ENCODE measurements at places on chromosomes 7 and 10.

DNA sequence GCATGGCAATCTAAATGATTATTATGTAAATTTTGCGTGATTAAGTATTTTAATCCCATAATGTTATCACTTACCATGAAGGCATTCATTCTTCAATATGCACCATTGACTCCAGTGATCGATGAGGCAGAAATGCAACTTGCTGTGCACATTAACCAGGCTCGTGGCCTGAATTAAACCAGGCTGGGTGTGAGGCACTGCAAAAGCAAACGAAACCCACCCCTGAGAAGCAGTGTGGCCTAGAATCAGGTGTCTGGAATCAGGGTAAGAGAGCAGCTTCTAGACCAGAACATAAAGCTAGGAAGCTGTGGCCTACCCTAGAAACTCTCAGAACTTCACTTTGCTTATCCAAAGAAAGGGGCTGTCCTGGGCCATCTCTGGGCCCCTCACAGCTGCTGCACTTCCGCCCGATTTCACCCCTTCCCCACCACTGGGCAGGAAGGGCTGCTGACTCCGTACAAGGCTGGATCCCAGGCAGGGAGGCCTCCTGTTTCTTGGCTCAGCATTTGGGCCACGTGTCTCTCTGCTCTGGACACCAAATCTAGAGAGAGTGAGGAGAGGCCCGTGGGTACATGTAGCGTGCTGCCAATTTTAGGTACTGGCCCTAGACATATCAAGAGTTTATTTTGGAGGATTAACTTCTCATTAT, 4.4 kb downstream of the PTPRE start:
- no peak for DNase-seq

GRCh38 chr7:82609746-82610145, 166.2 kb upstream of the CACNA2D1 start:
- no peak for DNase-seq

DNA sequence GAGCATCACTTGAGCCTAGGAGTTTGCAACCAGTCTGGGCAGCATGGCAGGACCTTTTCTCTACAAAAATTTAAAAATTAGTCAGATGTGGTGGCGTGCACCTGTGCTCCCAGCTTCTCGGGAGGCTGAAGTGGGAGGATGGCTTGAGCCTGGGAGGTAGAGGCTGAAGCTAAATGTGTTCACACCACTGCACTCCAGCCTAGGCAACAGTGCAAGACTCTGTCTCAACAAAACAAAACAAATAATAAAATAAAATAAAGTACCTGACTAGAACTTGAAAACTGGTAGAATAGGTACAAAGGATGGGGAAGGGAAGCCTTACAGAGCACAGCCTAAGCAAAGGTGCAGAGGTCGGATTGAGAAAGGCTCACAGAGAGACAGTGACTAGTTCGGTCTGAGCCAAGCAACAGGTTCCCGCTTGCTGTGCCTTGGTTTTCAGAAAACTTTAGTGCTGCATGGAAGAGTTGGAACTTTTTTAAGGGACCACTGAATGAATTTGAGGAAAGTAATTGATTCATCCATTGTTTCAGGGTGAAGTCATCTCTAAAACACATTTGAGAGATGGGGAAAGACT, 100.1 kb upstream of the STK17A start:
- DNase-seq = no peak

- DNase-seq = no peak
Measured at GRCh38 chr7:46557295-46557711, 636.2 kb upstream of the IGFBP3 start.

DNA sequence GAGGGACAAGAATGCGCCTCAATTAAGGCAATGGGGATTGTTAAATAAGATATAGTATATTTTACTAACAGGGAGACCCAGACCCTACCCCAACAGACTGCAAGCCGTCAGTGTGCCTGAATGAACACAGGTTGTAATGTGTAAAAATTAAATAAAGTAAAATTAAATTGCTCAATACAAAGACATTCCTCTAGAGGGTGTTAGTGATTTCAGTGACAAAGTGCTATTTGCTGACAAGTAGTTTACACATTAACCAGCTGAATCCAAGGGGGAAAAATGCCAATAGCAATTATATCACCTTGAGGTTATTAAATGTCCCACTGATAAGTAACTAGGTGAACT, 110.5 kb downstream of the EBF3 start:
- no peak for DNase-seq

- no peak for DNase-seq
Measured at GRCh38 chr7:133827707-133828623, 299.2 kb upstream of the LRGUK start.

- DNase-seq = peak; percentile 71
Measured at GRCh38 chr7:128867842-128868623, 5.4 kb downstream of the ATP6V1F start.

GRCh38 chr7:2231992-2232765, 566 bp downstream of the MAD1L1 start:
- DNase-seq = no peak

DNA sequence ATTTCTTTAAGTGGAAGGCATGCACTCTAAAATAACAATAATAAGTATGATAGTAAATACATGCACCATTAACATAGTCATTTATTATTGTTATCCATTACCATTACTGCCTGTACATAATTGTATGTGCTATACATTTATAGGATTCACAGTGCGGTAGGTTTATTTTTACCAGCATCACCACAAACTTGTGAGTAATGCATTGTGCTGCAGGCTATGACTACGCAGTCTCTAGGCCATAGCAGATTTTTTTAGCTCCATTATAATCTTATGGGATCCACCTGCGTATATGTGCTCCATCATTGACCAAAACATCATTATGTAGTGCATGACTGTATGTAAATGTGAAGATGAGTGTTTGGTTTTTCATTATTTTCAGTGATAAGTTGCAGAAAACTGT, 160.0 kb downstream of the LRRC4 start:
- DNase-seq = no peak

- DNase-seq = no peak
Measured at GRCh38 chr7:37546677-37547076, 98.0 kb upstream of the ELMO1 start.

DNA sequence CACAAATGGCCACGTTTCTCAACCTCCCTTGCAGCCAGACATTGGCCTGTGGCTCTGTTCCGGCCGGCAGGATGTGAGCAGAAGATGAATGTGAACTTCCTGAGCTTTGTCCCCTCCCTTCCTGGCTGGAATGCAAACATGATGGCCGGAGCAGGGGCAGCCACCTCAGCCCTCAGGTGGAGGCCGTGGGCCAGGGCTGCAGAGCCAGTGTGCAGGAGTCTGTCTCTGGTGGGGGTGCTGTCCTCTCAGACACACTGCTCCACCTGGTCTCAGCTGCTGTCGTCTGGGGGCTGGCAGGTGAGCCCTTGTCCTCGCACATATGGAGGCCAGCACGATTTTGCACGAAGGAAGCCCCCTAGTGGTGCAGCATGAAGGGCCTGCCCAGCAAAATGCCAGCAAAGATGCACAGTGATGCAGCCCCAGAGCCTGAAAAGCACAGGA, 25.3 kb upstream of the PWWP2B start:
- DNase-seq = no peak

- DNase-seq = no peak
Measured at GRCh38 chr7:130144312-130145171, 60.7 kb downstream of the TMEM209 start.

- no peak for DNase-seq
Measured at GRCh38 chr10:31062856-31063255, 31.2 kb upstream of the ZNF438 start.

DNA sequence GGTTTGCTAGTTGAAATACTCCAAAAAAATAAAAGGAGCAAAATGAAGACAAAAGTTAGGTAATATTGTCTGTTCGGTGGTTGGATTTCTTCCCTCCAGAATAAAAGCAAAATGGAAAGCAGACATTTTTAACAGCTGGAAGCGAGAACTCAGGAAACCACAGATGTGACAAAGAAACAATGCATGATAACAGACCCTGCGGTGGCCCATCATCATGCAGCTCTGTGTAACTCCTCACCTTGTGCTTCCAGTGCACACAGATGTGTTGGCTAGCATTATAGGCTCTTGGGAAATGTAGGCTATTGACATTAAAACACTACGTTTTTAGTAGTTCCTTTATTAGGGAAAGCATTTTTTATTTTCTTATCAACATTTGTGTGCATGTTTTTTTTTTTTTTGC, 53.9 kb upstream of the ARL4A start:
- DNase-seq = no peak

GRCh38 chr10:105644978-105645377, 1003.9 kb downstream of the SORCS3 start:
- DNase-seq = no peak

DNA sequence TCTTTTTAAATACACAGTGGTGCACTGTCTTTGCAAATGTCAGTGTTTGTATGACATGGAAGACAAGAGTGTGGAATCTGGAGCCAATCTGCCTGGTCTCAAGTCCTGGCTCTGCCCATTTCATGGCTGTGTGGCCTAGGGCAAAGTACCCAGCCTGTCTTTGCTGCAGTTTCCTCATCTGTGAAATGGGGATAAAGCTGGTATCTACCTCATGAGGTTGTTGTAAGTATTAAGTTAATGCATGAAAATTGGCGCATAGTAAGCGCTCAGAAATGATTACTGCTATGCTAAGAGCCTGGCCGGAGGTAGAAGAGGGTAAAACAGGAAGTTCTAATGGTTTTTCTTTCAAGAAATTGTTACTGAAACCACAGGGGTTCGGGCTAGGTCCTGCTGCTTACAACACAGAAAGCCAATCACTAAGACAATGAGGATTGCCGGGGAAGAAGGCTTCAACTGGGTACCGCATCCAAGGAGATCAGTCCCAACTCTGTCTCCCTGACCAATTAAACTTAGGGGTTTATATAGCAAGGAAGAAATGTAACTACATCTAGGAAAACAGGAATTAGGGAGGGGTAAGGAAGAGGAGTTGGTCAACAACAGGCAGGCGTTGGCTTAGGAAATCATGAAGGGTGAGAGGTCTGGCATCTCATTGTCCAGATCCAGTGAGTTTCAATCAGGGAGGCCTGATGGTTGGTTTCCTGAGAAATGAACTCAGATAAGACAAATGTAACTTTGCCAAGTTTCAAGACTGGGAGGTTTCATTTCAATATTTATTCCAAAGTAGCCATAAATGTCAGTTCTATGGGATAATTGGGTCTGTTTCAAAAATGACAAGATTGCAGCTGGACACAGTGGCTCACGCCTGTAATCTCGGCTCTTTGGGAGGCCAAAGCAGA, 57.0 kb downstream of the CHST3 start:
- no peak for DNase-seq

- DNase-seq = no peak
Measured at GRCh38 chr10:11326241-11326640, 285.2 kb downstream of the USP6NL start.

DNA sequence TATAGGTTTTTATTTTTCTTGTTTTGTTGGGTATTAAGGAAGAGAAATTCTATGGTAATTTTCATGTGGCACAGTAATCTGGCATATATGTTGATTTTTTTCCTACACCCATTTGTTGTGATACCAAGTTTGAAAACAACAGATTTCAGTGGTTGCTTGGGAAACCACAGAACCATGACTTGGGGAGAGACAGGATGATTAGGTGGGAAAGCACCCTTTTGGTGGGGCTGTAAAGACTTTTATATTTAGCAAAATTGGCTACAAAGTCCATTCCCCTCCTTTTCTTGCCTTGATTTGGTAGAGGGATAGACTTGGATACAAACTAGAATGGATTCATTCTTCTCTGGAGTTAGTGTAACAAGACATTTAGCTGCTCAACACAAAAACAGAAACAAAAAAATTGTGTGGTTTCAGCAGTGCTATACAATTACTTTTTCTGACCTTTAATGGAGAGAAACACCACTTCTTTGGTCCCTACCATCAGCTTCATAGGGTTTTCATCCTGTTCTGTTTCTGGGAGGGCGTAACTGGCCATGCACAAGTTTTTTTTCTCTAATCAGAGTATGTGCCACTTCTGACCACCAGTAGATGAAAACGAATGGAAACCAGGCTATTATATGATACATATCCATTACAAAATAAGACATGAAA, 52.7 kb downstream of the FIGNL1 start:
- no peak for DNase-seq

DNA sequence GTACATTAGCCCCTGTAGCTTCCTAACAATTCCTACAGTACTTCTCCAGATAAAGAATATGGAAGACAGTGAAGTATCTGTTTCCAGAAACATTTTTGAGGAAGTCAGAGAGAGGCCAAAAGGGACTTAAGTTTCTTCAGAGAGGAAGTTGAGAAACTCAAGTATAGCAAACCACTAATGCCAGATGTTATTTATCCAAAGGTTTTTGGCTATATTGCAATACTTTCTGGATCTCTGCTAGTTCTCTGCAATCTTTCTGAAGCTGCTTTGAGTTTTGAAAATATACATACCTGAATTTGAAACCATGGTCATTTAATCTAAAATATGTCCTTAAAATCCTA, 64.7 kb downstream of the BICC1 start:
- no peak for DNase-seq

GRCh38 chr7:99375070-99375807, 709 bp downstream of the ARPC1B start:
- peak; percentile 58 for DNase-seq
